ENCODE measurements at places on chromosomes 16 and 17. TPM values are rescaled to one million over a fixed set of nuclear protein-coding genes. Genes with fewer than 3 reads are reported as not detected.

- no peak for DNase-seq
Observed at GRCh38 chr17:36001862-36002603, 680 bp upstream of the CCL15 start.

GRCh38 chr17:39487946-39488345, 26.7 kb downstream of the CDK12 start:
- no peak for DNase-seq

Gene KRTAP2-3
- total RNA-seq = not detected

Gene OMG
- total RNA-seq = 0.13 TPM

GRCh38 chr17:57779706-57780105, 34.6 kb upstream of the CCDC182 start:
- DNase-seq = no peak
